ENCODE measurements at places on chromosomes 12 and 14.

GRCh38 chr14:102493096-102493495, 16.5 kb downstream of the ANKRD9 start:
- DNase-seq = no peak

DNA sequence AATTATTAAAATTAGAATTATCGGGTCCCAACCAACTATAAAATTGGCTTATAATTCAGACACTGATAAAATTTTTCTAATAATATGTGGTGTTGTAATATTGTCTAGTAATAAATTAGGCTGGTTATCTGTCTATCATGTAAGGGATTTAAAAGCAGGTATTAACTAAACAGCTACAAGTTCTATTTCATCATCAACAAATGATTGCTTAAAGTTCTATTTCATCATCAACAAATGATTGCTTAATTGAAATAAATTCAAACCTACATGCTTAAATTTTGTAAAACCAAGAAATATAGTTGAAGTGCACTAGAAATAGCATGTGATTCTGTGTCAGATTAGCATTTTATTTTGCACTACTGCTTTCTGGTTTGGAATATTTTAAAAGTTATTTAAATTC, 34.1 kb downstream of the SLCO1A2 start:
- DNase-seq = no peak

GRCh38 chr12:2800046-2800570, 5.3 kb downstream of the FKBP4 start:
- no peak for DNase-seq

- no peak for DNase-seq
Observed at GRCh38 chr14:73259837-73260236, 22.5 kb downstream of the PAPLN start.

- DNase-seq = no peak
Observed at GRCh38 chr12:50666023-50666422, 97.9 kb upstream of the ATF1 start.

GRCh38 chr14:96275177-96276112, 19.4 kb downstream of the BDKRB1 start:
- DNase-seq = peak; percentile 43

DNA sequence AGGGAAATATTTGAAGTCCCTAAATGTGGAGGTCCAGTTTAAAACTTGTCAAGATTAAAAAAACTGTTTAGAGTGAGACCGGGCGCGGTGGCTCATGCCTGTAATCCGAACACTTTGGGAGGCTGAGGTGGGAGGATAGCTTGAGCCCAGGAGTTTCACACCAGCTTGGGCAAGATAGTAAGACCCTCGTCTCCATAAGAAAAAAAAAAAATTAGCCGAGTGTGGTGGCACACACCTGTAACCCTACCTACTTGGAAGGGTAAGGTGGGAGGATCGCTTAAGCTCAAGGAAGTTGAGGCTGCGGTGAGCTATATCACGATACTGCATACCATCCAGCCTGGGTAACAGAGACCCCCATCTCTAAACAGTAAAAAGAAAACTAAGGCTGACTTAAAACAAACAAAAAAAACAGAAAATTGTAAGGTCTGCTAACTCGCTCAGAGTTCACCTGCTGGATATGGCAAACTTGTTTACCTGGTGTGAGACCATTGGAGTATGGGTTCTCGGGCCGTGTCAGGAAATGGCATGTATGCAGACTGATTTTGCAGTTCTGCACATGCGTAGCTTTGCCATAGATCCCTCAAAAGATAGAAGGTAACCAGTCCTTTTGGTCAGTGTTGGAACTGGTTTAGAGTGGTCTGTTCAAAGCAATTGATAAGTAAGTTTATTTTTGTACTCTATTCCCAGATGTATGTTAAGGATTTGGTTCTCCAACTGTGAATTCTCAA, 2.1 kb downstream of the RNF10 start:
- no peak for DNase-seq

DNA sequence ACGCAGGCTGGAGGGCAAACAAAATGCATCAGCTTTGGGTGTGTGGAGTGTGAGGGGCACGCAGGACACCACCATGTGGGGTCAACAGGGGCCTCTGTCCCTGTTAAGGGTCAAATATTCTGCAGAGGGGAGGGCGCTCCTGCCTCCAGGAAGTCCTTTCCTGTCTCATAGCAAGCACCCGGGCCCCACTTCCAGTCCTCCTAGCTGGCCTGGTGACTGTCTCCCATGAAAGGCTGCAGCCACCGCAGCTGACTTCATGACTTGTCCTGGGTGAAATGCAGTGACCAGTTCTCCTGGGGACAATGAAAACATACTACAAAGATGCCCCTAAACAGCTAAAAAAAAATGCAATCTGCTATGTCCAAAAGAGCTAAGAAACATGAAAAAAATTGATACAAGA, 53.6 kb downstream of the LGMN start:
- DNase-seq = no peak

DNA sequence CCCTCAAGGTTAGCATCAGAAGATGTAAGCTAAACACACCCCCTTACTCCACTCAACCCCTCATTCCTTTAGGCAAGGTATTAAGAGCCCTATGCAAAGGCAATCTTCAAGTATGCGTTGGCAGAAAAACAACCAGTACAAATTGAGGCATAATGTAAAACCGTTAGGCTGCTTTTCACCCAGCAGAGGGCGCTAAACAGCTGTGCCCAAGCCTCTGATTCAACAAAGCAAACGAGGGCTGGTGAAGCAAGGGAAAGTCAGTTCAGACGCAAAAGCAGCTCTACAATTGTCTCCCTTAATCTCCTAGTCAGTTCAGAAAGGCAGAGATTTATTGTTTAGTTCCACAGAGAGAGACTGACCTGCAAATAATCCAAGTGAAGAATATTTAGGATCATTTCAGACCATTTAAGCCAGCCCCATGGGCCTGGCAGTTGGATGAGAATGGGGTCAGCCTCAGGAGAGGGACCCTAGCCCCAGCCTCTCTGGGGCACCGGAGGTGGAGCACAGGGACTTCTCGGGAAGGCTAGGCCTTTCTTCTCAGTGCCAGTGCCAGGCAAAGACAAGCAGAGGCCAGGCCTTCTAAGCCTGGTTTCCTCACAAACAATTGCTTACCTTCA, 23.5 kb downstream of the DCAF5 start:
- DNase-seq = no peak

GRCh38 chr12:32365473-32366064, 33.8 kb upstream of the FGD4 start:
- DNase-seq = no peak

DNA sequence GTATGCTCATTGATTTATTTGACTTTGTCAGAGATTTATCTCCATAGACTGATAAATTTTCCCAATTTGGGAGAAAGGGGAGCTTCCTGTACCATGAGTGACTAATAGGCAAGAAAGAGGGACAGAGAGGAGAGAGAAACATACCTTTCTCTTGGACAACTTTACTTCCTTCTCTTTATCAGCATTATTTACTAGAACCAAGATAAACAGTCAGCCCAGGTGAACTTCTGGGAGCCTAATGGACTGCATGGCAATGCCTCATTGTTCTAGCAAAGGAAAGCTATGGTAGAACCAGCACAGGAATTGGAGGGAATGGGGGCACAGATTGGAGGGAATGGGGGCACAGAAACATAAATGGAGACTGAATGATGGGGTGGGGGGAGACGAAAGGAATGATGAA, 63.4 kb upstream of the STXBP6 start:
- DNase-seq = no peak

GRCh38 chr14:23932639-23933038, 20.9 kb upstream of the DHRS4 start:
- DNase-seq = no peak

GRCh38 chr14:68506645-68507419, 286.0 kb downstream of the ZFP36L1 start:
- no peak for DNase-seq

DNA sequence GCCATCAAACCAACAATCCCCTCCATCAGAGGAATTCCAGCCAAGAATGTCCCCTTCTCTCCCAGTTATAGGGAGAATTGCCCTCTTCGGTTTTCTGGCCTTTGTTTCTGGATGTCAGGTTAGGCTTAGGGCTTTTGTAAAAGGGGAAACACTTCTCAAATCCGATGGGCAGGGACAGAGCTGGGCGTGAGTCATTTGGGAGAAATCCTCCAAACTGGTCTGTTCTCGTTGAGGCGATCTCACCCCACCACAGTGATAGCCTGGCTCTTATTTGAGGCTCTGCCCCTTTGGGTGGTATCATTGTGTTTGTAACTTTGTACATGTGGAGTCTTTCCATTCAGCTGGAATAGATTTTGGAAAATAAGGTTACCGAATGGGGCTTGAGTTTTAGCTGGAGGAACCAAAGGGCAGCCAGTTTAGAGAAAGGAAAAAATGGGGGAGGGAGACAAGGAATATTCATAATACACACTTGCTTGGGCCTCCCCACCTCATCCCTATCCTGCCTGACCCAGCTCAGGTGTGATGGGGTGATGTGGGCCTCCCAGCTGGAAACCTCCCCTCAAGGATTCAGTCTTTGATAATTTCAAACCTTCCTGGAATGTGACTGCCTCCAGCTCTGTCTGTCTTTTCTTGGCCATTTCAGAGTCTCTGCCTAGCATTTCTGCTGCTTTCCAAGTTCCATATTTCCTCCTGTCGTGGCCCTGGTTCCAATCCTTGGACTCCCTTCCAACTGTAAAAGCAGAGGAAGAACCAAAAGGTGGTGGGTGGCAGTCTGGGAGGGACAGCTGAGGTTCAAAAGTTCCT, 7.5 kb downstream of the HOXC4 start:
- DNase-seq = no peak

DNA sequence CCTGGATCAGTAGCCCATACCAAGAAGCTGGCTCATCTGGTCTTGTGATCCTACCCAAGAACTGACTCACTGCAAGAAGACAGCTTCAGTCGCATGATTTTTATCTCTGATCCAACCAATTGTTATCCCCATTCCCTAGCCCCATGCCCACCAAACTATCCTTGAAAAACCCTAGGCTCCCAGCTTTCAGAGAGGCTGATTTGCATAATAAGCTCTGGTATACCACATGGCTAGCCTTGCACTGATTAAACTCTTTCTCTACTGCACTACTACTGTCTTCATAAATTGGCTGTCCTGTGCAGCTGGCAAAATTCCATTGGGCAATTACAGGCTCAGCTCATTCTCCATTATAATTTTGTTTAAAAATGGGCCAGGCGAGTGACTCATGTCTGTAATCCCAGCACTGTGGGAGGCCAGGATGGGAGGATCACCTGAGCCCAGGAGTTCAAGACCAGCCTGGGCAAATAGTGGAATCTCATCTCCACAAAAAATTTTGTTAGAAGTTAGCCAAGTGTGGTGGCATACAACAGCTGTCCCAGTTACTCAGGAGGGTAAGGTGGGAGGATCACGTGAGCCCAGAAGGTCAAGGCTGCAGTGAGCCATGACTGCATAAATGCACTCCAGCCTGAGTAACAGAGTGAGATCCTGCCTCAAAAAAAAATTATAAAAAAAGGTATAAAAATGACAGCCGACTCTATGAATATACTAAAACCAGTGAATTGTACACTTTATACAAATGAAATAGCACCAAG, 76.7 kb upstream of the EIF5 start:
- DNase-seq = no peak

DNA sequence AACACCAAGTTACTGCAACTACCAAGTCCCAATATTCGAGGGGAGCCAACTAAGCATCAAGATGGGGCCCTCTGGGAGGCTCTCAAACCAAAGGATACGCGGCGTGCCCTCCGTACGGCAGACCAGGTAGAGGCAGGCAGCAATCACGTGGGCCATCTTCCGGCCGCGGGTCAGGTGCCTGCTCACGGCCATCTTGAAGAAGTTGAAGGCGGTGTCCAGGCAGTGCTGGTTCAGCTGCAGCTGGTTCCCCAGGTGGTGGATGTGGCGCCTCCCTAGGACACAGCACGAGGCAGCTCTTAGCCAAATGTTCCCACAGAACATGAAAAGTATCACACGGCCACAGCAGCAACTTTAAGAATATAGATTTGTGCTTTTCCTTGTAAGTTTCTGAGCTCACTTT, 24.3 kb downstream of the BTBD6 start:
- no peak for DNase-seq

DNA sequence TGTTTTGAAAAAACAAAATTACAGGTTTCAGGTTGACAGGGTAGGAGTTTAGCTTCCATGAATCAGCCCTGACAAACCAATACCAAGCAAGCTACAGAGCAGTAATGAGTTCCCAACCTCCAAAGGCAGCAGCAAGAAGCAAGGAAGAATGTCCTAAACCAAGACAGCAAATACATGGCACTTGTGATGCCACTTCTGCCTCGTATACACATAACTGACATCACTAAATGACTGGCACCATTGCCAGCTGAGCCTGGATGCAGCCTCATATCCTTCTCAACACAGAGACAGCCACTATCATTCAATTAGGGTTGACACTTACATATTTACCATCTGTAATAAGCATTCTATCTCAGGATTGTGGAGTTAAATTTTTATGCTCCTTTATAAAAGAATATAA, 35.0 kb upstream of the MDM1 start:
- no peak for DNase-seq

DNA sequence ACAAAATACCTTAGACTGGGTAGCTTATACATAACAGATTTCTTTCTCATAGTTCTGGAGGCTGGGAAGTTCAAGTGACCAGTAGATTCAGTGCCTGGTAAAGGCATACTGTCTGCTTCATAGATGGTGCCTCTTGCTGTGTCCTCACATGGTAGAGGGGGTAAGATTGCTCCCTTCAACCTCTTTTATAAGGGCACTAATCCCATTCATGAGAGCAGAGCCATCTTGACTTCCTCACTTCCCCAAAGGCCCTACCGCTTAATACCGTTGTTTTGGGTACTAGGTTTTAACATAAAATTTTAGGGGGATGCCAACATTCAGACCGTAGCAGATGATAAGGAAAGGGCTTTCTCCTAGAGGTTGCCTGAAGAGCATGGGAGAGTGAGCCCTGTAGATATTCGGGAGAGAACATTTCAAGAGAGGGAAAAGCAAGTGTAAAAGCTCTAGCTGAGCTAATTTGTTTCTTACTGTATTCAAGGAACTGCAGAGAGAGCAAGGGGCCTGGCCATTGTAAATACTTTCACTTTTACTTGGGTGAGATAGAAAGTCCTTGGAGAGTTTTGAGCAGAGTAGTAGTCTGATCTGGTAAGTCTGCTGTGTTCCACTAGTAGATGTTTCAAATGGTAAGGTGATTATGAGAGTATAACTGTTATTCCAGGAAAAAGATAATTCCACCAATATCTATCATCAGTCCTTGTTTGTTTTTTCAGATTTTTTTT, 27.3 kb downstream of the FRS2 start:
- no peak for DNase-seq

DNA sequence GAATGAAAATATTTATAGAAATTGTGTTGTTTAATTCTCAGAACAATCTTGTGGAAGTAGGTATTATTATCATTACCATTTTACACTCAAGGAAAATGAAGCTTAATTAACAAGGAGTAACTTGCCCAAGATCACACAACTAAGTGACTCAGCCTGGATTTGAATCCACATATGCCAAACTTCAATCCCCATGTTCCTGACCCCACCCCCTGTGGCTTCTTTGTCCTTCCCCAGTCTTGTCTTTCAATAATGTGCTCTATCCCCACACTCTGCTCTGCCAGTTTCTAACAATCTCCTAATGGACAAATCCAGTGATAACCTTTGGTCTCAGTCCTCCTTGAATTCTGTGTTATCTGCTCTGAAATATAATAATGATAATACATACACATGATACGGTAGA, 355.2 kb downstream of the BMP4 start:
- DNase-seq = no peak

- no peak for DNase-seq
Observed at GRCh38 chr12:20757-21156, 45.8 kb upstream of the IQSEC3 start.

- DNase-seq = no peak
Observed at GRCh38 chr12:117733549-117733805, 235.3 kb downstream of the KSR2 start.

All from stimulated activated CD8-positive, alpha-beta memory T cell treated with anti-CD3 and anti-CD28 coated beads, Interleukin-4, amount 100 ng/mL, for 1 hour (primary cell).